ENCODE measurements at places on chromosomes 11 and 22.

GRCh38 chr11:120068114-120068573, 69.8 kb downstream of the TRIM29 start:
- no peak for DNase-seq

GRCh38 chr22:36194971-36195370, 6.6 kb downstream of the APOL4 start:
- no peak for DNase-seq

- no peak for DNase-seq
These were observed 14.9 kb downstream of the RAC2 start for GRCh38 chr22:37229012-37229804.

DNA sequence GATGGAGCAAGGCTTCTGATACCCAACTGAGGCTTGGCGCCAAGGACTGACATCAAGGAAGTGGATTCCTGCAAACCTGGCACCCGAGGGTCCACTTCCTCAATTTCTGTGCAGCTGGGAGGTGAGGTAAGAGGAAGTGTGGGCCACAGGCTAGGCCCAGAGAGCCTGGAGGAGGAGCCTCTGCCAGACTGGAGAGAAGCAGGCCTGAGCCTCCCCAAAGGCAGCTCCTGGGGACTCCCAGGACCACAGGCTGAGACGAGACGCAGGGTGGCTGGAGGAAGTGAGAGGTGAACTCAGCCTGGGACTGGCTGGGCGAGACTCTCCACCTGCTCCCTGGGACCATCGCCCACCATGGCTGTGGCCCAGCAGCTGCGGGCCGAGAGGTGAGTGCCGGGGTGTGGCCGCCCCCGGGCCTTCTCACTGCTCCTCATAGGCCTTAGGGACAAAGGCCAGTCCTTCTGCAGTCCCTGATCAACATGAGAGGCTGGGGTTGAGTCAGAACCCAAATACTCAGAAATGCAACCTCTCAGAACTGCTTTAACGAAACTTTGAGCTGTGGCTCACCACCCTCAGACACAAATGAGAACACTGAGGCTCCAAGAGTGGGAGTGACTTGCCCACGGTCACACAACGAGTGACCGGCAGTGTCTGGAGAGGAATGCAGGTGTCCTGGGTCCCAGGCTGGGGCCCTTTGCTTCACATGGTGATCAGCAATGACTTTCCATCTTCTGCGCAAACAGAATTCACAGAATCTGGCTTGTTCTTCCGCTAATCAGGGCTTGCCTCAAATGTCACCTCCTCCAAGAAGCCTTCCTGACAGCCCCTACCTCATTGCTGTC, at the start of gene NCF4:
NCF4 (plus strand) TSS at position 186 of the 839 bp plus-strand sequence; CDS start at position 352, 166 bp downstream.
- DNase-seq = no peak

- DNase-seq = no peak
These were observed 5.1 kb upstream of the P2RX6 start for GRCh38 chr22:21009638-21010425.

DNA sequence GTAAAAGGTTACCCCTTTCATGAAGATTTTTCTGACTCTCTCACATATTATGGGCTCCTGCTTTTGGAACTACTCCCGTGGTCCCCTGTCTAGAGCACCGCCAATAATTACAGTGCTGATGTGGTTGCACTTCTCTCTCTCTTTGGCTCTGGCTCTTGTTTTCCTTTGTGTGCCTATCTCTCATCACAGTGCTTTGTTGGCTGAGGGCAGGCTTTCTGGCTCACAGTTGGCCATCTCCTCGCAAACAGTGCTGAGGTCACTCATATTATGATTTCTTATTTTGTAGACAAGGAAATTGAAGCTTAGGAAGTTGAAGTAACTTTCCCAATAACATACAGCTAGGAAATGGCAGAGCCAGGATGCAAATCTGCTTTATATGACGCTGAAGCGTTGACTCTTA, 192.5 kb downstream of the DDX10 start:
- DNase-seq = no peak

DNA sequence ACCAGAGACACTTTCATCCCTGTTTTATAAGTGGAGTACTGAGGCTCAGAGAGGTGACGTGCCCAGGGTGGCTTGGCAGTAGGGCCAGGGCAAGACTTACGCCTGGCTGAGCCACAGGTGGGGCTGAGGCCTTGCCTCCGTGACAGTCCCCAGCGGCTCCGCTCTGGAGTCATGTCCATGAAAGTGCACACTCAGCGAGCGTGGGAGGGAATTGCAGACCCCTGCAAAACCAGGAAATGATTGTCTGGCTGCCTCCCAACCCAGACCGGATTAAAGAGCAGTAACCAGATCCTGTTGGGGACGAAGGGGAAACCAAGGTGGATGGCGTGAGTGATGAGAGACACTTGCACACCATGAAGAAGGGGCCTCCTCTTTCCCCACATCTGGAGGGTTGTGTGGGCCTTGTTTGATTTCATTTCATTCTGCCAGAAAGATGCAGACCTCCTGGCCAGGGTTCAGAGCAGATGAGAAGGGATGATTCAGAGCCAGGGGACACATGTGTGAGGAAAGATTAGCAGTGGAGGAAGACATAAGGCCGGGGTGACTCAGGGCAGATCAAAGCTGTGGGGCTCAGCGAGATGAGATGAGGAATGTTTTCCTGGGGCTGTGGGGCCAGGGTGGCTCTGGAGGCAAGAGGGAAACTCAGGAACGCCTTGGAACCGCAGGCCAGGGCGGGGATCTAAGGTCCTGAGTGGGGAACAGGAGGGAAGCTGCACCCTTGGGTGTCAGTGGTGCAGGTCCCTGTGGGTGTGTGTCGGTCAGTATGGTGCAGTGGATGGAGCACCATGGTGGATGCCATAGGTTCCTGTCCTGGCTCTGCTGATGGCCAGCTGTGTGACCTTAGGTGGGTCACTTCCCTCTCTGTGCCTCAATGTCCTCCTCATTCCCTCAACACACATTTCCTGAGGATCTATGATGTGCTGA, 29.9 kb upstream of the LRRC32 start:
- no peak for DNase-seq

DNA sequence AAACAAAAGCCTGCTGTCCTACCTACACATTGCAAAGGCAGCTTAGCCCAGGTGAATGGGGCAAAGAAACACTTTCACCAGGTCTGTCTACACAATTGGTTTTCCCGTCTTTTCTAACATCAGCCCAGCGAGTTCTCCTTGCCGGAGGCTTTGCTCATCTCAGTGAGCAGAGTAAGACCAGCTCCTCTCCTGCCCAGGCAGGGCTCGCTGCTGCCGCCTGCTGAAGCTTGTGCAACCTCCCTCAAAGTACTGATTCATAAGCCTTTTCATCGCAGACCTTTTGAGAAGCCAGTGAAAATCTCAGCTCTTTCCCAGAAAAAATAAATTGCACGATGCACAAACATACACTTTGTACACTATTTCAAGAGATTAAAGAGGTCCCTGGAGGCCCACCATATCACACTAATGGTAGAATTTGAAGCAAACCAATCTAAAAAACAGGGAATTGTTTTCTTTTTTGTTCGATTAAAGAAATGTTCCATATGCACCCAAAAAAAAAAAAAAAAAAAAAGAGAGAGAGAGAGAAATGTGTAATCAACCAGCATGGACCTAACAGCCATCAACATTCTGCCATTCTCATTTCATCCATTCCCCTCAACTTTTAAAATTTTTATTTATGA, 328.1 kb upstream of the MPPED2 start:
- no peak for DNase-seq

- DNase-seq = no peak
These were observed 1.1 kb downstream of the NPAT start for GRCh38 chr11:108221371-108221770.

- DNase-seq = no peak
These were observed 14.1 kb downstream of the SYNGR1 start for GRCh38 chr22:39363751-39364515.

- DNase-seq = no peak
These were observed 37.2 kb downstream of the GRIK4 start for GRCh38 chr11:120548682-120549209.

DNA sequence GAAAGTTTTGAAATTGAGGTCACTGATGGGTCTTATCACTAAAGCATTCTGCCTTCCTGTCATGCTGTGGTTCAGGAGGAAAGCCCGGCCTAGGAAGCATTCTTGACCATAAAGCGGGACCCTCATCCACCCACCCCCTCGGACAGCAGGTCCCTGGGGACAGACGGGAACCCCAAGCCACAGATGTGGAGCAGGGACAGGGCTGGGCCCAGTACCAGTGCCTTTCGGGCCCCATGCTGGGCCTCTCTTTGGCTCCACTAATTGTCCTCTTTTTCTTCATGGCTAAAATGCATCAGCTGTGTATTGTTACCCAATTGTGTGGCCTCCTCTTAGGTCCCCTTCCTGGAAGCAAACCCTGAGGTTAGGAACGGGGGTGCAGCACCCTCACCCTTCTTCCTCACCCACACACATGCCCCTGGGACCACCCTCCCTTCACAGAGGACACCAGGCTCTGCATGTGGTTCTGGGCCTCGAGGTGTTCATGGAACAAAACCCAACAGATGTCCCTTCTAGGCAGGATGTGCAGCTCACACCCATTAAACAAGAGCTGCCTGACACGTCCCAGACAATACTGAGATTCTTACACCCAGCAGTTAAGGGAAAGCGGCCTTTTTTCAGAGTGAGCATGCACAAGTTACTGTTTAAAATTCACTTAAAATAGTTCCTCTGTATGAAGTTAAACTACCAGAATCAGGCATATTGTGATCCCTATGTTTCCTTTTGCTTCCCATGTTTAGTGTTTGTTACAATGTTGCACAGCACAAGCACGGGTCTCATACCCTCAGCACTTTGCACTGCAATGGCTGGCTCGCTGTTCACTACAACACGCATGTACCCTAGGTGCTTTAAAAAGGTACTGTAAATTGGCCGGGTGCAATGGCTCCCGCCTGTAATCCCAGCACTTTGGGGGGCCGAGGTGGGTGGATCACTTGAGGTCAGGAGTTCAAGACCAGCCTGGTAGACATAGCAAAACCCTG, 807.6 kb downstream of the BRD1 start:
- no peak for DNase-seq

DNA sequence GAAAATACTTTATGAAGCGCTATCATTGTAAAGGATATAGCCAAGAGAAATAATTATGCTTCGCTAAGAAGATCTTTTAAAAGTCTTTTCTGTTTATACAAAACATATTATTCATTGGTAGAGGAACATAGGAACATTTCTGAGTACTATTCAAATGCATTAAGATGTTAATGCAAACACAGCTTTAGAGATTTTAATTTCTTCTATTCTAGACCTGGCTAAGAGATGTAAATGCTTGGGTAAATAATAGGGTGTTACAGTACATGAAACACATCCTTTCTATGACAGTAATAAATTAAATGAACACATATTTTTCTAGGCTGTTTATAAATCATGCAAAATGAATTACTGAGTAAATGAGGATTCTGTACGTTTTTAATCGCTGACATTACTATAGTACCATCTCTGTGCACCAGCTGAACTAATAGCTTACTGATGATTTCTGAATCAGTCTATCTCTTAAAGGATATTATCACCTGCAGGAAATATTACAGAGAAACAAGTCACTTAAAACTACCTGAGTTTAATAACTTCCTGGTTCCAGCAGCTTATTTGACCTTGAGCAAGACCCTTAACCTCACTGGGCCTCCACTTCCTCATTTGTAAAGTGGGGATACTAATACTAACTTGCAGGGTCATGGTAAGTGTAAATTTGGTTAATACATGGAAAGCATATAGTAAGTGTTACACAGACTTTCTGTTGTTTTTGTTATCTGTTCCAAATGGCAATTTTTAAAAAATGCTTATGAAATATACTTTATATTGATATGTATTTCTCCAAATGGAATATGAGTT, 344.9 kb downstream of the DYNC2H1 start:
- DNase-seq = no peak

DNA sequence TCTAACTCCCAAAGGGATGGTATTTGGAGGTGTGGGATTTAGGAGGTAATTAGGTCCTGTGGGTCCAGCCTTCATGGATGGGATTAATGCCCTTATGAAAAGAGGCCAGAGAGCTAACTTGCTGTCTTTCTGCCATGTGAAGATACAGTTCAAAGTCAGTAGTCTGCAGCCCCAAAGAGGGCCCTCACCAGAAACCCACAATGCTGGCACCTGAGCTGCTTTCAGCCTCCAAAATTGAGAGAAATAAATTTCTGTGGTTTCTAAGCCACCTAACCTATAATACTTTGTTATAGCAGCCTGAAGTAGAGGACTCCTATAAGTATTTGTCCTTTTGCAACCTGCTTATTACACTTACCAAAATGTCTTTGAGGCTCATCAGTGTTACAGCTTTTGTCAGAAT, 16.2 kb downstream of the ATM start:
- no peak for DNase-seq

- DNase-seq = no peak
These were observed 162.1 kb downstream of the MN1 start for GRCh38 chr22:27639248-27640086.

- no peak for DNase-seq
These were observed 761.1 kb downstream of the BRD1 start for GRCh38 chr22:49066619-49067018.

GRCh38 chr11:88292171-88292843, 45.2 kb downstream of the CTSC start:
- DNase-seq = no peak

DNA sequence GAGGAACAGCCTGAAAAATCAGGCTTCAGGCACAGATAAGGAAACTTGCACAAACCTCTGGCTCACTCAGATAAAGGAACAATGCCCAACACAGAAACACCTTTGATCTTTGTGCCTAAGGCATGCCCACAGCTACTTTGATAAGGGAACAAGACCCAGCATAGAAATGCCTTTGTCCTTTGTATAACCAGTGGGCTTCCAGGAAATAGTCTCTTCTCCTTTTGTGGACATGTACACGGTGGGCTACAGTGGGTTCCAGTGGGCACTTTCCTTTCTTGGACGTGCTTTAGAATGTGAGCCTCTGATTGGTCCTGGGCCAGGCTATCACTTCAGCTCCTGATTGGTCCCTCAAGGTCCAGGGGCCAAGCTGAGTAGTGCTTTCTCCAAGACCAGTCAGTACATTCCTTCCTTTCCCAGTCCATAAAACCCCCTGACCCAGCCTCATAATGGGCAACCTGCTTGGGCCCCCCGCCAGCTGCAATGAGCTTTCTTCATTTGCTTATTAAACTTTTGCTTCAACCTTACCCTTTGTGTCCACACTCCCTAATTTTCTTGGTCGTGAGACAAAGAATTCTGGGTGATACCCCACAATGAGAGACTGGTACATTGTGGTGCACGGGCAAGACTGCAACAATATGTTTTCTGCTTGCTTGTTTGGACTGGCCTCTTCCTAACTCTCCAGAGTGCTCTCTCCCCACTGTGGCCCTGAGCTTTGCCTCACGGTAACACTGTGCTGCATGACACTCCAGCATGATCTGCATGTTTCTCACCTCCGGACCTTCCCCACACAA, 1.7 kb upstream of the CABIN1 start:
- no peak for DNase-seq

GRCh38 chr11:71282581-71283351, 30.4 kb upstream of the SHANK2 start:
- DNase-seq = no peak

Data from activated CD4-positive, alpha-beta T cell treated with anti-CD3 and anti-CD28 coated beads, Interleukin-2, amount 50 U/mL, for 24 hours (primary cell).